ENCODE measurements at places on chromosomes 6 and 20.

GRCh38 chr20:33064572-33065287 lies 11.0 kb downstream of the BPIFB3 start:
- DNase-seq = no peak

DNA sequence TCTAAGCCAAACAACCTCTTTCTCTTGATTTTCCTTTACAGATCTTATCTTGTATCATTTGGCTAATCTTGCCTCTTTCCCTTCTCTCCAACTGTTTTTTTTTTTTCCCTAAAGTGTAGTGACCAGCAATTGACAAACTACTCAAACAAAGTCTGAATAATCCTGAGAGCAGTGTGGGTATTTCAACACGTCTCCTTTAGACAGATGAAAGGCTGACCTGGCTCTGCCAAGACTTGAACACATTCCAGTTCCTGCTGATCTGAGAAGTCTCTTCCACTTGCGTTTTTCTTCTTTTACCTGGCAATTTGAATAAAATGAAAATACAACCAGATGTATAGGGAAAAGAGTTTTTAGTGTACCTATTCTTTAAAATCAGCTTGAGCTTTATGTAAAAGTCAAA lies 168.4 kb downstream of the GJA10 start:
- DNase-seq = no peak

DNA sequence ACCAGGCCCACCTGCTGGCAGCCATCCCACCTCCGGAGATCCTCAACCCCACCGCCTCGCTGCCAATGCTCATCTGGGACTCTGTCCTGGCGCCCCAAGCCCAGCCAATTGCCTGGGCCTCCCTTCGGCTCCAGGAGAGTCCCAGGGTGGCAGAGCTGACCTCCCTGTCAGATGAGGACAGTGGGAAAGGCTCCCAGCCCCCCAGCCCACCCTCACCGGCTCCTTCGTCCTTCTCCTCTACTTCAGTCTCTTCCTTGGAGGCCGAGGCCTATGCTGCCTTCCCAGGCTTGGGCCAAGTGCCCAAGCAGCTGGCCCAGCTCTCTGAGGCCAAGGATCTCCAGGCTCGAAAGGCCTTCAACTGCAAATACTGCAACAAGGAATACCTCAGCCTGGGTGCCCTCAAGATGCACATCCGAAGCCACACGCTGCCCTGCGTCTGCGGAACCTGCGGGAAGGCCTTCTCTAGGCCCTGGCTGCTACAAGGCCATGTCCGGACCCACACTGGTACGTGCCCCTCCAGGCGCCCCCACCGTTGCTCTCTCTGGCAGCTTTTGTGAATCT lies 1.1 kb downstream of the SNAI1 start:
- no peak for DNase-seq

DNA sequence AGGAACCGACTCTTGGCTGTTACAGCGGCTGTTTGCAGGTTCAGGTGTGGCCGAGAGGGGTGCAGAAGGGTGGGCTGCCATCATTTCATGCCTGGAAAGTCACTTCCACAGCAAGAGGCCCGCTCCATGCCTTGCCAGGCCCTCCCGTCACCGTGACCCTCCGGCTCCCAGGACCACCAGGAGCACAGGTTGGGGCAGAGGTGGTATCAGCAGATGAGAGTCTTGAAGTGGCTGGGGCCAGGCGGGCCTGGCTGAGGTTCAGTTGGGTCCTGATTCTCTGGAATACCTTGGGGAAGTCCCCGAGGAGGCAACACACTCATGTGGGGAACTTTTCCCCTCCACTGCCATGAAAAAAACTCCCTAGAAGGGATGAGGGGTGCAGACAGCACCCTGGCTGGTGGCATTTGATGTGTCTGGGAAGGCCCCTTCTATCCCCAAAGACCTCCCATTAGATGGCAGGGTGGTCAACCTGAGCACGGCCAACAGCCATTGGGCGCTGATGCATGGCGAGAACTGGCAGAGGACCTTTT lies 34.2 kb upstream of the IRF4 start:
- DNase-seq = no peak

- no peak for DNase-seq
Measured at GRCh38 chr6:15477746-15478145, 185.1 kb downstream of the DTNBP1 start.

- no peak for DNase-seq
Measured at GRCh38 chr6:77424761-77425160, 38.5 kb downstream of the HTR1B start.

DNA sequence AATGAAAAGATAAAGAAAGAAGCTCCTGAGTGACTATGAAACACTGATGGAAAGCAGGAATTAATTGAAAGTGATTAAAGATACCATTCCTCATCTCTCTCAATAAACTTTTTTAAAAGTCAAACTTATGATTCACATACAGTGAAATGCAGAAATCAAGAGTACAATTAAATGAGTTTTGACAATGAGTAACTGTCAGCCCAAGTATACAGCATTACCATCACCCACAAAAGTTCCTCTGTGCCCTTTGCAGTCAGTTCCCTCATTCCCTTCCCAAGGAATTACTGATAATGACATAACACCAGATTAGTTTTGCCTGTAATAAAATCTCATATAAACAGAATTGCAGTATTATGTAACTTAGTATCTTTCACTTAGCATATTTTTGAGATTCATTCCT lies 44.5 kb downstream of the ATG5 start:
- DNase-seq = no peak

DNA sequence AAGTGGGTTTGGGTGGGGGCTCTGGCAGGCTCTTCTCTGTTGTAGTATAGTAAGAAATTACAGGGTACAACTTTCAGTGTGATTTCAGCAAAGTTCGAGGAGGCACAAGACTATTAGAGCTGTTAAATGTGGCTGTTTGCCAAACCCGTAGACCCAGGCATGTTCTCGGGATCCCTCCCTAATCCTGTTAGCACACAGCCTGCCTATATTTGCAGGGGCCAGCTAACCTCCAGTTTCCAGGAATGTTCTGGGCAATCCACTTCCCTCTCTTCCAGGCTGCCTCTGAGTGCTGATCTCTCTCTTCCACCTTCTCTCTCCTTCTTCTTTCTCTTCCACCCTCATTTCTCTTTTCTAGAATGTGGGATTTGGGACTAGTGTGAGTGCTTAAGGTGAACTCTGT lies 34.8 kb upstream of the ZFP64 start:
- DNase-seq = no peak

GRCh38 chr20:49880724-49881445 lies 34.4 kb downstream of the SPATA2 start:
- DNase-seq = no peak

DNA sequence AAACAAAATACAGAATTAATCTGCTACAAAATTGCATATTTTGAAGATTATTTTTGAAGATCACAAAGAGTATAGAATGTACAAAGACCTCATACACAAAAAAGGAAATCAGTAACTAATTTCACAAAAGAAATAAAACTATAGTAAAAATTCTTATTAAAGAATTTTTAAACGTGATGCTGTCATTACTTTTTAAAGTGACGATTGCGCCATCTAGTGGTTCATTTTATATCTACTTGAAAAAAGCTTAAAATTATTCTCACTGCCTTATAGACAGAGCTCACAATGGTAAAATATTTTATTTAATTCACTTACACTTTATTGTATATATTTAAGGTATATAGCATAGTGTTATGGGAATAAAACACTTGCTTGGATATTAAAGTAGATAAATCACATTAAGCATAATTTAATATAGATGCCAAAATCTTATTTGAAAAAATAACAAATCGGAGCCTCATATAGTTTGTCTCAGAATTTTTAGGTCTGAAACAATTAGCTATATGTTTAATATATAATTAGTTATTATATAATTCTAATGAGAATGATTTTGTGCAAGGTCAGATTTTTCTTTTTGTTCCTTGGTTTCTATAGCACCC lies 128.8 kb downstream of the PHF3 start:
- peak; percentile 49 for DNase-seq

DNA sequence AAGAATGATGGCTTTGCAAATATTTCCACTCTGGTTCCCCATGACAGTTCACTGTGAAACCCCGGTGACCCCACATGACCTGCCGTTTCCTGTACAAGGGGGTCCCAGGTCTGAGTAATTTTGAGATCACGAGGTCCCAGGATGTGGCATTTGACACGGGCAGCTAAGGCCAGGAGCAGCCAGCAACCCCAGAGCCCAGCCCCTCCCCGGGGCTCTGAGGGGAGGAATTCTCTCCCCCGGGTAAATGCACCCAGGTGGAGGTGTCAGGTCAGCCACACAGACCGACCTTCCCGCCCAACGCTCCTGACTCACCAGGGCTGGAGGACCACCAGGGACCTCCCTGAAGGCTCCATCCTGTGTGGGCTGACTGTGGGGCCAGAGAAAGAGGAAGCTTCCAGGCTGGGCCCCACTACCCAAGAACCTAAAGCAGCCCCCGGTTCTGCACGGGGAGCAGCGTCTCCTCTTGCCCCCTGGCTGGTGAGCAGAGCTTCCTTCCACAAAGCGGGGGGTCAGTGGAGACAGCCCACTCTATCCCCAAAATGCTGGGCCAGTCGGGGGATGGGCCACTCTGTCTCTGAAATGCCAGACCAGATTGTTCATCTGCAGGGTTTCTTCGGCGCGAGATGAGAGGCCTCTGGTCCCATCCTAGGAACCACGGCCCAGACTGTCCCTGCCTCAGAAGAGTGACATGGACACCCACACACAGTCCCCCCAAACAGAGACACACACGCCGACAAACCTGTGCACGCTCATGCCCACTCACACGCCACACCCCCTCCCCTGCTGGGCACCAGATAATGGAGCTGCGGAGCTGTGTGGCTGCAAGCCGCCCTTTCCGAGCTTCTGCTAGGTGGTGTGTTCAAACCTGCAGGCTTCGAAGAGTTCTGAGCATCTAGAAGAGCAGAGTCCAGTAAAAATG lies 23.4 kb upstream of the SLCO4A1 start:
- DNase-seq = no peak
